Right atrium auricular region (tissue), 2 donors: ENCODE measurements at places on chromosomes 16 and 17. TPM values are rescaled to one million over a fixed set of nuclear protein-coding genes. Genes with fewer than 3 reads are reported as not detected.

DNA sequence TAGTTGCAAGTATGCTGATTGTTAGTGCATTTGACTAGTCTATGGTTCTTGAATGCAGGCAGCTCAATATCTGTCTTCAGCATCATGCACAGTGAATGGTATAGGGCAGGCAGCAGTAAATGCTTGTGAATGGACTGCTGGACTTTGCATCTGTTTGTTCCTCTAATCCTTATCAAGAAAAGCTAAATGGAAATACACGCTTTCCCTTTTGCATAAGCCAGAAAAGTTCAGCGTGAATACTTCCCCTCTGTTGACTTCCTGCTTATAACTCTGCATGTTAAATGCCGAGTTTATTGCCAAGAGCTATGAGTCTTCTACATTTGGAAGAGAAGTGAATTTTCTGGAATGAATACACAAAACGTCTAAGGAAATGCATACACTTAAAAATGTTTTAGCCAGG, 127.9 kb upstream of the CPHXL start:
- DNase-seq, result no peak

Gene CCL16
- not detected for total RNA-seq

GRCh38 chr17:55264278-55264644, 499 bp upstream of the HLF start:
- DNase-seq, result no peak

DNA sequence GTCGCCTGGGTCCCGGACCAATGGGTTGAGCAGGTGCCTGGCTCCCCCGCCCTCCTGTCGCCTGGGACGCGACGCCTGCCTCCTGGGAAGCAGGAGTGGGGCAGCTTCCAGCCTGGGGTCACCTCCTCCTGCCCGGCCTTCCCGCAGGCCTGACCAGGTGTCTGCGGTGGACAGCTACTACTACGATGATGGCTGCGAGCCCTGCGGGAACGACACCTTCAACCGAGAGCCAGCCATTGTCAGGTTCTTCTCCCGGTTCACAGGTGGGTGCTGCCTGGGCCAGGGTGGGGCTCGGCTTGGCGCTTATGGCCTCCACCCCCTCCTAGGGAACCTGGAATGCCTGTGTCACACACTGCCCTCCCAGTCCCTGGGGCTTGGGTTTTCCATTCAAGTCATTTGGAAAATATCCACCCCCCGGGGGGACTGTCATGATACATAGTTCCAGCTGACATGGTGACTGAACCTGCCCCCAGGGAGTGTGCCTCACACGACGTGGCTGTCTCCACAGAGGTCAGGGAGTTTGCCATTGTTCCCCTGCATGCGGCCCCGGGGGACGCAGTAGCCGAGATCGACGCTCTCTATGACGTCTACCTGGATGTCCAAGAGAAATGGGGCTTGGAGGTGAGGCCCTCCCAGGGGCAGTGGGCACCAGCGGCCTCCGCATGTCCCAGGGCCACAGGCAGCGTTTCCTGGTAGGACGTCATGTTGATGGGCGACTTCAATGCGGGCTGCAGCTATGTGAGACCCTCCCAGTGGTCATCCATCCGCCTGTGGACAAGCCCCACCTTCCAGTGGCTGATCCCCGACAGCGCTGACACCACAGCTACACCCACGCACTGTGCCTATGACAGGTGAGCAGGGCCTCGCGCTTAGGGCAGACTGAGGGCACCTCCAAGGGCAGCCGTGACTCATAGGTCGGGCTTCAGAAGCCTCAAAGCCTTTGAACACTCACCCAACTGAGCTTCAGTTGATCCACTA, 2.3 kb downstream of the DNASE1 start:
- no peak for DNase-seq

Gene MYH13
- not detected for total RNA-seq

- no peak for DNase-seq
These were observed 107.8 kb downstream of the GNAO1 start for GRCh38 chr16:56298948-56299596.
